ENCODE measurements at places on chromosomes 7 and 10. TPM values are rescaled to one million over a fixed set of nuclear protein-coding genes. Genes with fewer than 3 reads are reported as not detected.

DNA sequence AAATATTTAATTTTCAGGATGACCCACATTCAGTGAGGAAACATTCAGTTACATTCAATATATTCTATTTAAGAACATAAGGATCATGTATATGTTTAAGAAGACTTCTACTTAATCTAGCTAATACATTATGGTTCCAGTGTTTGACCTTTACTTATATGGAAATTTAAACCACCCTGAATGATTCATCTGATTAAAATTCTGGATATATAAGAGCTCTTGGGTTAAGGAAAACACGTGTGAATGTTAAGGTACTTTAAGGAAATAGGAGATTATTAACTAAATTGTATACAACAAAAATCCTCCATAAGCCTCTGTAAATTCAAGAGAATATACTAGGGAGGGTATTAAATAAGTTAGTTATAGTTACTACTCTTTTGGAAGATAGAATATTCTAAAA is 40.9 kb downstream of the HDAC9 start:
- DNase-seq: no peak

The MPP7 gene
- total RNA-seq: 19.9 TPM

The EPO gene
- total RNA-seq: 1.7 TPM

GRCh38 chr7:29285861-29286260 is 91.3 kb downstream of the CHN2 start:
- DNase-seq: no peak

GRCh38 chr7:73974101-73974947 is 53.6 kb upstream of the ELN start:
- no peak for DNase-seq

The LIPK gene
- total RNA-seq: not detected

GRCh38 chr7:28093623-28094232 is 86.9 kb downstream of the JAZF1 start:
- DNase-seq: peak; percentile 8

- DNase-seq: no peak
Measured at GRCh38 chr7:158723266-158723665, 18.7 kb upstream of the NCAPG2 start.

DNA sequence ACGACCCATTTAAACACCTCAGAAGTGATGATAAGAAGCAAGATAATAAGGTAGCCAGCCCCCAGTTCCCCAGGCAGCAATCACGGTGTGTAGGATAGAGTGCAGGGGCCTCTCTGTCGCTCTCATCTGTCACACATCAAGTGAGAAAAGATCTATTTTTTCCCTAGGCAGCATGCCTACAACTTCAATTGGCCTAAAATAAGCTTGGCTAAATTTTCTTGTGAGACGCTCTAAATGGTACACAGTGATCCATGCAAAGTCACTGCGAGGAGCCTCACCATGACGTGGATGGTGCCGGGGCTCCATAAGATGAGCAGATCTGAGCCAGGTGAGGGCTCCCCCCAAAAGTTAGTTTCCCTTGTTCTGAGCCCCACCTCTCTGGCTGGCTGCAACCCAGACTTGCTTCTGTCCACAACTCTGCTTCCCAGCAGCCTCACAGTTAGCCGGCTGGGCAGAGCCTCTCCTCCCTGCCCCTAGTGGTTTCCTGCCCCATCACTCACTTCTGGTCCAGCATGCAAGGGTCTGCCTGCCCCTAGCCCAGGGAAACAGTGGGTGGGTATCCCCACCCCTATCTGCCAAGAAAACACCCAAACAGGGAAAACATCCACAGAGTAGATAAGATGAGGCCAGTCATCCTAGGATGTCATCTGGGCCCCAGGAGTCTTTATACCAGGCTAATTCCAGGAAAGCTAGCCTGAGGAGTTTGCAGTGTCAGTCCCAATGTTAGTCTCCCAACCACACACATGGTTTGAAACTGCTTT is 342.1 kb downstream of the GRID1 start:
- no peak for DNase-seq

- DNase-seq: no peak
Measured at GRCh38 chr10:111973306-111973705, 210.3 kb downstream of the GPAM start.

- DNase-seq: no peak
Measured at GRCh38 chr7:121182902-121183301, 145.9 kb upstream of the WNT16 start.

The MAT1A gene
- total RNA-seq: 7.1 TPM

The RTKN2 gene
- 0.06 TPM for total RNA-seq

The SUN3 gene
- total RNA-seq: not detected

The SLC26A3 gene
- total RNA-seq: not detected

The PNLIPRP2 gene
- total RNA-seq: 7,545 TPM

- no peak for DNase-seq
Measured at GRCh38 chr10:111209692-111210091, 132.9 kb downstream of the ADRA2A start.

The MRLN gene
- total RNA-seq: 1.4 TPM

The CLDN4 gene
- 124 TPM for total RNA-seq

The ZNF365 gene
- 0.46 TPM for total RNA-seq

DNA sequence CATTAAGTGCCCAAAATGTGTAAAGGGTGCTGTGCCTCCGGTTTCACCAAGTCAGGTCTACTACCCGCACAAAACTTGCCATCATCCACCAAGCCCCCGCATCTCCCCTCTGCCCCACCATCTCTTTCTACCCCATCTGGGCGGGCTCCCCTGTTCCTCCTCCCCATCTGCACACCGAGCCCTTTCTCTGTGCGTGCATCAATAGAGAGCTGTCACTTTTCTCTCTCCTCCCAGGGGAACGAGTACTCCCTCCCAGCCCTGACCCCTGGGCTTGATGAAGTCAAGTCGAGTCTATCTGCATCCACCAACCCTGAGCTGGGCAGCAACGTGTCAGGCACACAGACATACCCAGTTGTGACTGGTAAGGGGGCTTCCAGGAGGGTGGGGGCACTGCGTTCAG is 63.5 kb downstream of the PAX2 start:
- DNase-seq: no peak

DNA sequence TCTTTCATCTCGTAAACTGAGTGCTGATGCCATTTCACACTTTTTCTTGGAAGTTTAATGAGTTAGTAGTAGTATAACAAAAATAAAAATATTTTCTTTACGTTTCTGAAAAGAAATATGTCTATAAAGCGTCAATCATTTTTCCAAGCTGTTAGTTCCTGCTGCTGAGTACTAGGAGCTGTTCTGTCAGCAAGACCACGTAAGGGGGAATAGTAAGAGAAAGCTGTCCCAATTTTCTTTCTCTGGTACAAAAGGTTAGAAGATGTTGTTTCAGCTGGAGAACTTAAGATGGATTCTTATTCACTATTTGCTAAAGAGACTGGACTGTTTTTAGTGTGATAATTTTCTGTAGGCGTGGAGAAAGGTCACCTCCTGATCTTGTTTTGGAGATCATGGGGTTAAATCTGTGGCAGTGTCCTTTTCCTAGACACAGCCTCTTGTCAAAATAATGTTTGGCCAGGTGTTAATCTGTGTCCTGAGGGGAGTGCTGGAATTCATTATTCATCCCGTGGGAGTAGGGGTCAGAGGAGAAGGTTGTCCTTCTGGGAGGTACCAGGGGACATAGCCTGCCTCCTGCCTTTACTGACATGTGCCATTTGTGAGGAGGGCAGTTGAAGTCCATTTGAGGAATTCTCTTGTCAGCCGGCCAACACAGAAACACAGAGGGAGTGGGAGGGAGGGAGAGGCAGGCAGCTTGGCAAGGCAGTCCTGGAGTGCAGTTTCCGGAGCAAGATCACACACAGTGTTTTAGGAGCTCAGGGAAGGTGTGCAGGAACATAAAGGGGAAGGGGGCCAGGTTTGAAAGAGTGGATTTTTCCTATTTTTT is 368.7 kb downstream of the AUTS2 start:
- DNase-seq: no peak

DNA sequence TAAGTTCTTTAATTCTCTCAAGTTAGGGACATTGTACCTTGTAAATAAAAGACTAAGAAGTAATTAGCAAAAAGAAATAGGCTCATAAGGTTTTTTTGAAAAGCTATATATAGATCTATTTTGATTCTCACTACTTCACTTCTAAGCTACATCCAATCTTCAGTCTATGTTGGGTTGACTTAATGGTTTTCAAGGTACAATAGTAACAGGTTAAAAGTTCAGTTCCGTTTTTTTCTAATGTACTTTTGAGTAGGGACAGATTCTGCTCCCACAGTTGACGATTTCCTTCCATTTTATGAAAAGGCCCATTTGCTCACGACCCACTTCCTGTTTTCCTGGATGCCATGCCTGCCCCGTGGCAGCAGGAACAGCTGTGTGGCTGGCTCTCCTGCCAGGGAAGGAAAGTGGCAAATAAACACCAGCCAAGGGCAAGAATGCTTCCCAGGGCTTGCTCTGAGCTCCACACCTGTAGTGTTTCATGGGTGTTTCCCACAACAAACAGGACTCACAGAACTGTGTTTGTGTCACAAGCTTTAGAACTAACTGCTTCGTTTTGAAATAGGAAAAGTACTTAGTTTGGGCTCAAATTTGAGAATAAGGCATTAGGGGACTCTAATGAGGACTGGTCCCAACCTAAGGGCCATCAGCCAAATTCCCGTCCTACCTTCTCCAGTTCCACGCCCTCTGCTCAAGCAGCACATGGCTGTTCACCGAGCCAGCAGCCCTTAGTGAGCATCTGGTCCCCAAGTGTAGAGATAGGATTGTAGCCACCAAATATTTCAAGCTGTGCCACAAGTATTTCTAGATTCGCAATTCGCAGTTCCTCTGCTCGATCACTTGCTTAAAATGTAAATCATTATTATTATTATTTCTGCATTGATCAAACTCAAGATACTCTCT is 240.7 kb downstream of the COBL start:
- peak; percentile 87 for DNase-seq

GRCh38 chr7:139033346-139034114 is 2.3 kb downstream of the ZC3HAV1L start:
- no peak for DNase-seq

DNA sequence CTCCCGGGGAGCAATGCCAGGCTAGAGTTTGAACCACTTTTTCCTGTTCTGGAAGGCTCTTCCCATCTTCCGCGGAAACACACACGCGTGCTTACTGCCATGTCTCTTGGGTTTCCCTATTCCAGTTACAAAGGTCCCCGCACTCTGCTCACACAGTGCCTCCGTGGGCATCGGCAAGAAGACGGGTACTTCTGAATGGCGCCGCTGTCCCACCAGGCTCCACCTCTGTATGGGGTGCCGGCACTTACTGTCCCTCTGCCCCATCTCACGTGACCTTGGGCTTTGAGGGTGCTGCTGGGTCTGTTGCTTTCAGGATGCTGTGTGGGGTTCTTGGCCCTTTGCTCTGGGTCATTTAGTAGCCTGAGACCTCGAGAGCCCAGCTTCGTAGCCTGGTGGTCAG is 170.7 kb upstream of the SH2B2 start:
- DNase-seq: no peak

GRCh38 chr7:2245883-2246675 is 4.1 kb downstream of the NUDT1 start:
- no peak for DNase-seq

DNA sequence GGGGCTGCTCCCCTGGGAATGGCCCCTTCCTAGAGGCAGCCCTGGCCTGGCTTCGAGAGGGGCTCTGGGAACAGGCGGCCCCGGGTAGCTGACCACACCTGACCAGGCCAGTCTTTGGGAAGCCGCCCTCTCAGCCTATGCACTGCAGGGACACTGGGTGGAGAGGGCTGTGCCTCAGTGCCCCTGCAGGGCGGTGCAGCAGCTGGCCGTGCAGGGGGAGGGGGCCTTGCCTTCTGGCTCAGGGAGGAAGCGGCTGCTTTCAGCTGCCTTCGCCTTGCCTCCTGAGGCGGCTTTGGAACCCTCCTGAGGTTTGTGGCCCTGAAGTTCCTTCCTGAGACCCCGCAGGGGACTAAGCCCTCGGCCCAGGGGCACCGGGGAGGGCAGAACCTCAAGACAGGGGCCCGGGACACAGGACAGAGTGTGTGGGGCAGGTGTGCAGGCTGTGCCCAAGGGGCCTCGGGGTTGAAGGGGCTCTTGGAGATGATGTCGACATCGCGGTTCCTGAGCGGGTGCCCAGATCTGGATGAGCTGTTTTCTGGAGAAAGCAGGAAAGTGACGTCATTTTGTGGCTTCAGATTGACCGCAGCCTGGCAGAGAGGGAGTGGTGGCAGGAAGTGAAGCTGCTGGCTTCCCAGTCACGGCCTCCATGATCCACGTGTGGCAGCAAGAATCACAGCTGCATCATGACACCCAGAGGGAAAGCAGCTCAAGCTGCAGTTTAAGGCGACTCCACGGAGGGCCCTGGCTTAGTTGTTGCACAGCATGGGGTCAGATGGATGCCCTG is 17.7 kb downstream of the ADAM8 start:
- peak; percentile 78 for DNase-seq

The TCAF2 gene
- 1.2 TPM for total RNA-seq

- no peak for DNase-seq
Measured at GRCh38 chr7:55212838-55213237, 152.3 kb upstream of the LANCL2 start.

DNA sequence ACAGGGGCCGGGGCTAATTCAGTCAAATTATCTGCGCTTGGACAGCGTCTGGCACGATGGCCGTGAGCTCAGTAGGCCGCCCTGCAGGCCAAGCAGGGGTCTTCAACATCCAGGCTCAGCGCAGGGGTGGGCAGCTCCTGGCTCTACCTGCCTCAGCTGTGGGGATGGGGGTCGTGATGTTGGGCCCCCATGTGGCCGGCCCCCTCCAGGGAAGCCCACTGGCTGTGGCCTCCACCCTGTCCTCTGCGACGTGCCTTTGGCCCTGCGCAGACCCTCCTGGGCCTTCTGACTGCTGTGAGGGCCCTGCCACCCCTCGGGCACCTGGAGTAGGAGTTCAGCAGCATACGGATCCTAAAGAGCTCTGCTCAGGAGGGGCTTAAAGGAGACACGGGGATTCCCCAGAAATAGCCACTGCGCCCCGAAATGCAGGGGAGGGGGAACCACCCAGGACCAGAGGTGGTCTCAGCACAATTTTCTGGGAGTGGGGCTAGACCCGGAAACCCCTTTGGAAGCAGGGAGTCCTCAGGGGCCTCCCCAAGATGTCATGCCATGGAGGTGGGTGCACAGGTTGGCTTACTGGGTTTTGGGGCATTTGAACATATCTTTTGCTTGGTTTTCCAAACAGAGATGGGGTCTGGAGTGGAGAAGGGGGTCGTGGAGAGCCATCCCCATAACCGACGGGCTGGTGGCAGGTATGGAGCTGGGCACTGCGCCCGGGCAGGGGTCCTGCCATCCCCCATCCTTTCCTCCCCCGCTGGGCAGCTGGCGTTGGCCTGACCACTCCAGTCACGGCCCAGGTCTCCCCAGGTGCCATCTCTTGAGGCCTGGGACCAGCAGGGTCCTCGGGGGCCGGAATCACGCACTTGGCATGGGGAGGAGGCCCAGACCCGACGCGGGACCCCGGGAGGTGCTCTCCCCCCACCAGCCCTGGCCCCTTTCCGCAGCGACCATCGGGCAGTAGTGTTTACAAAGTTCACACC is 4.0 kb upstream of the ADAP1 start:
- DNase-seq: no peak

- DNase-seq: no peak
Measured at GRCh38 chr7:140604760-140605159, 35.9 kb downstream of the DENND2A start.
